Sciatic nerve (tissue), 2 donors: ENCODE measurements at places on chromosomes 6 and 20. TPM values are rescaled to one million over a fixed set of nuclear protein-coding genes. Genes with fewer than 3 reads are reported as not detected.

Gene CST9
- not detected for total RNA-seq

DNA sequence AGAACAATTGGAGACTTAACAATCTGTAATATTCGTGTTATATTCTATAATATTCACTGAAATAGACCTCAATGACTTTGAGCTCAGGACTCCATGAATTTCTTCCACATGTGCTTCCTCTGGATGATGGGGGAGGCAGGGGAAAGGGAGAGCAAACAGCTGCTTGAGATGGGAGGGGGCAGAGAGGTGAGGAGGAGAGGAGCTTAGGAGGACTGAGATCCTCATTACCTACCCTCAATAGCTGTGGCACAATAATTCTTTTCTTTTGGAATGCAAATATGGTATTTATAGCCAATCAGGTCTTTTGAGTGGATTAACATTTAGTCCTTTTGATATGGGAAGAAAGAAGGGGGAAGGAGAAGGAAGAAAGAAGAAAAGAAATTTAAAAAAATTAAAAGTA is 64.1 kb upstream of the ZNF217 start:
- DNase-seq: no peak

Gene SALL4
- 2.6 TPM for total RNA-seq

GRCh38 chr6:161369339-161369738 is 95.5 kb upstream of the AGPAT4 start:
- DNase-seq: no peak

Gene SLC35D3
- not detected for total RNA-seq

DNA sequence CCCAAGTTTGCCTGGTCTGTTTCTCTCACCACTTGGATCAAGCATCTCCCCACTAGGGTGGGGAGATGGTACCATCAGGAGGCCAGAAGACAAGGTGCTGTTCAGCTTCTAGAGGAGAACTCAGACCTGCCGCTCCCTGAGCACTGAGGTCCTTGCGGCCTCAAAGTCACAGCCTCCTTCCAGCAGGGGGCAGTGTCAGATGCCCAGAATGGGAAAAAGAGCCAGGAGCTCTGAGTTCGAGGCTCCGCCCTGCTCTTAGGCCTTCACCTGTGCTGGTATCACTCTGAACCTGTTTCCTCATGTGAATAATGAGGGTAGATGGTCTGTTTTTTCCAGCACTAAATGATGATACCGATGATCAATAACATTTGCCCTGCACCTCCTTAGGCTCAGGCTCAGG is 68.7 kb downstream of the TOX2 start:
- DNase-seq: no peak

GRCh38 chr6:3283641-3284435 is 25.1 kb downstream of the PSMG4 start:
- peak; percentile 47 for DNase-seq
